MCF 10A (cell line): ENCODE measurements at places on chromosomes 2 and 18. TPM values are rescaled to one million over a fixed set of nuclear protein-coding genes. Genes with fewer than 3 reads are reported as not detected.
A peak's percentile ranks its signal among the peaks of the same experiment; 100 is the strongest.

MBOAT2 gene
- total RNA-seq: 30.1 and 34.7 TPM in 2 replicates

LAMA1 gene
- 9.6 and 11.3 TPM in 2 replicates for total RNA-seq

PROM2 gene
- 2.6 and 2.8 TPM in 2 replicates for total RNA-seq

ASPRV1 gene
- total RNA-seq: 0.20 and 0.23 TPM in 2 replicates

COL4A4 gene
- 0.25 and 0.30 TPM in 2 replicates for total RNA-seq

EN1 gene
- total RNA-seq: not detected in 2 replicates

- DNase-seq: no peak
- H3K4me3 ChIP-seq: no peak overlapping the region
- no peaks in the 10 kb centered on the region for H3K36me3 ChIP-seq
Measured at GRCh38 chr2:54540194-54540593, 84.1 kb downstream of the SPTBN1 start.

GRCh38 chr18:52730972-52731619 is 391.1 kb downstream of the DCC start:
- H3K27ac ChIP-seq: no peak overlapping the region
- no peaks in the 10 kb centered on the region for H3K36me3 ChIP-seq

DNA sequence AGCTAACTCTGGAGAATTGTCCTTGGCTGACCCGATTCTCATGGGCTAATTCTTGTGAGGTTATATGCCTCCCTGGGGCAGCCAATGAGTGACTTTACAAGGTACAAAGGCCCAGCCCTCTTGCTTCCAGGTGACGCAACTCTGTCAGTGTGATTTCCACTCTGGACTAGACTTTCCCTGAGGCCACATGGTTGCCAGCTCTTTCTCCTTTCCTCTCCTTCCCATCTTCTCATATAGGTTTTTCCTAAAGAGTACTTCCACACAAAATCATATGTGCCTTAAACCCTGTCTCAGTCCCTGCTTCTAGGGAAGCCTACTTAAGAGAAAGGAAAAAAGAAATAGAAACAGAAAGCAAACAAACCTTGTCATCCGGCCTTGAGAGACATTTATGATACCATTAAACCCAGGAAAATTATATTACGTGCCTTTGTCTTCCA is 226.2 kb upstream of the ZSWIM2 start:
- H3K36me3 ChIP-seq: no peaks in the 10 kb centered on the region
- H3K4me1 ChIP-seq: peaks cover 8% of the 10 kb centered on the region
- H3K27ac ChIP-seq: no peak overlapping the region
- DNase-seq: no peak
- no peak overlapping the region for H3K4me3 ChIP-seq

- no peaks in the 10 kb centered on the region for H3K36me3 ChIP-seq
- H3K27ac ChIP-seq: no peak overlapping the region
- no peaks in the 10 kb centered on the region for H3K4me1 ChIP-seq
- no peaks in the 10 kb centered on the region for H3K27me3 ChIP-seq
- H3K4me3 ChIP-seq: no peak overlapping the region
- peak; percentile 47 for DNase-seq
Measured at GRCh38 chr2:144890828-144891227, 370.9 kb upstream of the ZEB2 start.

GRCh38 chr2:230981704-230982103 is 14.2 kb upstream of the SPATA3 start:
- peaks cover 16% of the 10 kb centered on the region for H3K27me3 ChIP-seq
- DNase-seq: no peak
- no peaks in the 10 kb centered on the region for H3K4me1 ChIP-seq
- no peak overlapping the region for H3K27ac ChIP-seq

- peak; percentile 48 for DNase-seq
- H3K27me3 ChIP-seq: no peaks in the 10 kb centered on the region
- H3K4me3 ChIP-seq: no peak overlapping the region
- no peak overlapping the region for H3K27ac ChIP-seq
Measured at GRCh38 chr2:148298196-148298595, 277.3 kb downstream of the MBD5 start.

- H3K27ac ChIP-seq: no peak overlapping the region
- H3K27me3 ChIP-seq: peaks cover 23% of the 10 kb centered on the region
- H3K4me1 ChIP-seq: no peaks in the 10 kb centered on the region
- H3K4me3 ChIP-seq: no peak overlapping the region
- H3K36me3 ChIP-seq: no peaks in the 10 kb centered on the region
- DNase-seq: no peak
Measured at GRCh38 chr2:239015901-239016675, 168.2 kb downstream of the TWIST2 start.
